Right lung (tissue), 10 donors: ENCODE measurements at places on chromosomes 1 and 21. TPM values are rescaled to one million over a fixed set of nuclear protein-coding genes. Genes with fewer than 3 reads are reported as not detected.

PLA2G4A gene
- 12.8 TPM for polyA plus RNA-seq

ITLN1 gene
- polyA plus RNA-seq: 0.62 TPM

KPRP gene
- not detected for polyA plus RNA-seq

SLFNL1 gene
- 1.9 TPM for polyA plus RNA-seq

LCE2A gene
- polyA plus RNA-seq: not detected

OR2T35 gene
- polyA plus RNA-seq: not detected

RGS7 gene
- 0.24 TPM for polyA plus RNA-seq

FLG2 gene
- 0.15 TPM for polyA plus RNA-seq

ACKR1 gene
- polyA plus RNA-seq: 4.2 TPM

OPTC gene
- polyA plus RNA-seq: not detected

TINAGL1 gene
- 51.7 TPM for polyA plus RNA-seq

GPR52 gene
- polyA plus RNA-seq: not detected

OR14C36 gene
- polyA plus RNA-seq: not detected

CFHR4 gene
- polyA plus RNA-seq: not detected

PPIAL4G gene
- 0.07 TPM for polyA plus RNA-seq

TMEM82 gene
- polyA plus RNA-seq: 0.16 TPM

ORC1 gene
- 8.2 TPM for polyA plus RNA-seq

OR10Z1 gene
- 0.70 TPM for polyA plus RNA-seq

VANGL2 gene
- polyA plus RNA-seq: 32.6 TPM

FAM131C gene
- 0.11 TPM for polyA plus RNA-seq

GBP5 gene
- polyA plus RNA-seq: 1.7 TPM

MROH9 gene
- 1.2 TPM for polyA plus RNA-seq

TMEM54 gene
- polyA plus RNA-seq: 22.8 TPM

FCRL3 gene
- 0.50 TPM for polyA plus RNA-seq

CHIT1 gene
- 0.25 TPM for polyA plus RNA-seq

CD247 gene
- 3.3 TPM for polyA plus RNA-seq

ACTA1 gene
- 1.1 TPM for polyA plus RNA-seq
